H4 (cell line): ENCODE measurements at places on chromosomes 5 and 9.

- DNase-seq, result peak; percentile 94
Measured at GRCh38 chr5:148011398-148012137, 52.2 kb upstream of the SPINK5 start.

DNA sequence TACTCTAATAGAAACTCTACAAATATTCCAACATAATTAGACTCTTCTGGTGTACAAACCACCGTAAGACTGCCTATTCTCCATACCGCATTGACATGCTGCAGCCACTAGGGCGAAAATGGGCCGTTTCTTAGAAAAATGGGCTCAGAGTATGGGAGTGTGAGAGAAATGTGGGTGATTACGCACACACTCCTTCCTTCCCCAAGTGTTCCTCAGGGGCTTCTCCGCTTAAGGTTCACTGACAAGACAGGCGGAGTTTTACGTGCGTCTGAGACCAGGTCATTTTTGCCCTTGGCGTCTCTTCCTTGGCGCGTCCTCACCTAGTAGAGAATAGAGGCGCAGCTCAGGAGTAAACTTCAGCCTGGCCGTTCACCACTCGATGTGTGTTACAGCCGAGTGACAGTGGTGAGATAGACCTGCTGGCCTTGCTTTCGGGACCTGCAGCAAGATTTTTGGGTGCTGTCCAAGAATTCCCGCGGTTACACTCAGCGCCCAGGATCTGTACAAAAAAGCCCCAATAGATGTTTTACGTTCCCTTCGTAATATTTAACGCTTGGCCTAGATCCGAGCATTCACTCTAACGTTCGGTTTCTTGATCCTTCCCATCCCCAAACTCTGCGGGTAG, 1.8 kb upstream of the NTRK2 start:
- DNase-seq, result no peak

DNA sequence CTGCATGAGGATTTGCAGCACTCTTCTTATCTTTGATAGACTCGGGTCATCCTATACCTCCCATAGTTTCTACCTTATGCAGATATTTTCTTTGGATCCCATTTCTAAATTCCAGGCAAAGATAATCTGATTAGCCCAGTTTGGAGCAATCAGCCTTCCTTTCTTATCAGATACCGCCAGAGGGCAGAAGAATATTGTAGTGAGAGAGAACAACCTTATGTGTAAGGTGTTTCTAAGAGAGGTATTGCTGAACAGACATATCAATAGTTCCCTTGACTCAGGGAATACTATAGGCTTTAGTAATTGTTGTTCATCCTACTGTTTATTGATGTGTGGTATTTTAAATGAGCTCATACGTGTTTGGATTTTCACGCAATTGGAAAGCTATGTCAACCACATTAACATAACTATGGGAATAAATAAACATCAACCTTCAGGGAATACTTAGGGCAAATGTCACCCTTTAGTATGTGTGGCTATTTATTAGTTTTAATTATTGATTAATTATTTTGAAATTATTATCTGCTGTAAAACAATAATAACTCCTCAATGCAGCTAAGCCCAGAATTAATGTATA, 1435.2 kb upstream of the CDH9 start:
- peak; percentile 15 for DNase-seq

- no peak for DNase-seq
Measured at GRCh38 chr5:100562821-100563220, 27.6 kb downstream of the FAM174A start.

- DNase-seq, result no peak
Measured at GRCh38 chr5:139368613-139369012, 14.5 kb downstream of the SLC23A1 start.

DNA sequence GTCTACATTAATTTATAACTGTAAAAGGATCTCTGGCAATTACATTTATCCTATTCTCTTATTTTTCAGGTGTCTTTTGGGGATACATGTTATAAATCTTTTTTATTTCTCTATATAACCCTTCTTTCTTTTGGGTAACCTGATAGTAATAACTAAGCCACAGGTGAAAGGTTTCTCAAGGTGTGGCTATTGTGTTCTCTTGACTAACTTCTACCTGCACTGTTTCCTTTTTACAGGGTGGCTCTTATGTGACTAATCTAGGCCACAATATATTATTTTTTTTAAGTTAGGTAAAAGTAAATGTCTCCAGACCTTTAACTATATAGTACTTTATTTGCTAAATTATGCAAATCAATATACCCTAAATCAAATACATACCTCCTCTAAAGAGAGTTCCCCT, 193.2 kb downstream of the EFNA5 start:
- no peak for DNase-seq

GRCh38 chr5:80607832-80608231, 37.8 kb upstream of the ANKRD34B start:
- no peak for DNase-seq

GRCh38 chr5:54093081-54093492, 217.3 kb downstream of the ARL15 start:
- no peak for DNase-seq

- no peak for DNase-seq
Measured at GRCh38 chr5:24167806-24168205, 477.0 kb downstream of the CDH10 start.

GRCh38 chr9:94802793-94803192, 76.3 kb downstream of the AOPEP start:
- peak; percentile 86 for DNase-seq

DNA sequence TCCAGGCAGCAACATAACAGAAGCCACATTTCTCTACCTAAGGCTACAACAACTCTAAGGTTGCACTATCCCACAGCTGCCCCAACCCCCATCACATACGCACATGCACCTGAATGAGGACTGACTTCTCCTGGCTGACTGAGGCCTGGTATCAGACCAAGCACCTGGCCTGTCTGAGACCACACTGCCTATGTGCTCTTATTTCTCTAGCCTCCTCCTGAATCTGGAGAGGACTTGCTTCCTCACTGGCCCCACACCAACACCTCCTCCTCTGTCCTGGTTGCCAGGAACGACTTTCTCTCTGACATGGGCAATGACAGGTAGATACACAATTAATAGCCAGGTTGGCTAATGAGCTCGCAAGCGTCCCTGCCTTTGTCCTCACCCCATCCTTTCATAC, 14.9 kb upstream of the VDAC1 start:
- DNase-seq, result no peak

- DNase-seq, result no peak
Measured at GRCh38 chr5:114346181-114346580, 15.7 kb upstream of the KCNN2 start.

DNA sequence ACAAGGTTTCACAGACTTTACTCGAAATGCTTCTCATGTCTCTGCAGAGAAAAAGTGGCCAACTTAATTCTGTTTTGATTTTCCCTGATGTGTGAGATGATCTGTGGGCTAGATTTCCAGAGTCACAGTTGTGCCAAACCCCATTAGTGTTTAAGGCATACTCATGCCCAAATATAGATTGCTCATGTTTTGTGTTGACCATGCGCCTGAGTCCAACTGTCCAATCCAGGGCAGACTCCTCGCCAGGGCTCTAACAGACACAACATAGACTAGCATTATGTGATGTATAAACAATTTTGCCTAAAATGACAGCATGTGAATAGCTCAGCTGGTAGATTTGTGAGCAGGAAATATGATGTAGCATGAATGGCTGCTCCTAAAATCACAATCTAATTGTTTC, 128.1 kb downstream of the PRDM6 start:
- DNase-seq, result no peak

- no peak for DNase-seq
Measured at GRCh38 chr9:111842313-111842712, 47.6 kb upstream of the SHOC1 start.

- DNase-seq, result peak; percentile 8
Measured at GRCh38 chr5:152811988-152812387, 406.9 kb upstream of the NMUR2 start.

DNA sequence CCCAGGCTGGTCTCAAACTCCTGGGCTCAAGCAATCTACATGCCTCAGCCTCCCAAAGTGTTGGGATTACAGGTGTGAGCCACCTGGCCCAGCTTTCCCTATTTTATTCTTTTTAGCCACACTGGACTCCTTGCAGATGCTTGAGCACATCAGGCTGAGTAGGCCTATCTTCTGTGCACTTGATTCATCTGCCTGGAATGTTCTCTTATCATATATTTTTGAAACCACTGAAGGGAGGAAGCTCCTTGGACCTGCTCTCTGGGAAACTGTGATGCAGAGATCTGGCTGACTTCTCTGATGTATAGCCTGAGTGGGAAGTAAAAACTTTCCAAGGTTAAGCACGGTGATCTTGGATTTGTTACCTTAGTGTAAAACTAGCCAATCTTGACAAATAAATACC, 6.5 kb upstream of the MAT2B start:
- DNase-seq, result no peak

- peak; percentile 25 for DNase-seq
Measured at GRCh38 chr5:44332285-44332971, 56.8 kb downstream of the FGF10 start.

GRCh38 chr5:179250561-179251225, 94.6 kb downstream of the ADAMTS2 start:
- no peak for DNase-seq

- peak; percentile 54 for DNase-seq
Measured at GRCh38 chr9:114281473-114282103, 41.3 kb upstream of the ORM1 start.

DNA sequence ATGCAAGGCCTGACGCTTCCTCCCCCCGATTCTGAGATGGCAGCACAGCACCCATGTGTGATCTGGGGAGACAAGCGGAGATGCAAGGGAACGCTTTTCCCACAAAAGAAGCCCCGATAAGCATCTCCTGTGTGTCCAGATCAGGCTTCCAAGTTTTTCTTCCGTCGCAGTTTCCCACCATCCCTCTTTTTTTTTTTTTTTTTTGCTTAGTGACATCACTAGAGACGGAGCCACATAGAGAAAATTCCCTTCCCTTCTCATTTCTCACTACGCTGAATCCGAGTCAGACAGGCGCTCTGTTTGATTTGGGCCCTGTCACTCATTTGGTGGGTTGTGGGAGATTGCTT, 160.9 kb downstream of the HSD17B3 start:
- no peak for DNase-seq

GRCh38 chr9:135487281-135488012, 7.9 kb downstream of the PPP1R26 start:
- no peak for DNase-seq

- no peak for DNase-seq
Measured at GRCh38 chr5:74560245-74560644, 80.3 kb downstream of the ENC1 start.

DNA sequence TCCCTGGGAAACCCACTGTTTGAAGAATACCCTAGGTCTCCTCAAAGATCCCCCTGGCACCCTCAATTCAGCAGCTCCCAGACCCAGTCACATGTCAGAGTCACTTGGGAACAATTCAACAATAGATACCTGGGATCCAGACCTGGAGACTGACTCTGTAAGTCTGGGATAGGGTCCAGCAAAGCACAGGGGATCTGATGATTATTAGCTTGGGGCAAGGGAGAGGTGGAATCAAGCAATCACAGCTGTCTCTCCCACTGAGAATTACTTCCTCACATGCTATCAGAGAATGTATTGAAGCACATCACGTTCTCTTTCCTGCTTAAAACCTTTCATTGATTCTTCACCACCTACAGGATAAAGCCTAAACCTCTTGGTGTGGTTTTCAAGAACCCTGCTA, 5.9 kb downstream of the FAM193B start:
- DNase-seq, result no peak

DNA sequence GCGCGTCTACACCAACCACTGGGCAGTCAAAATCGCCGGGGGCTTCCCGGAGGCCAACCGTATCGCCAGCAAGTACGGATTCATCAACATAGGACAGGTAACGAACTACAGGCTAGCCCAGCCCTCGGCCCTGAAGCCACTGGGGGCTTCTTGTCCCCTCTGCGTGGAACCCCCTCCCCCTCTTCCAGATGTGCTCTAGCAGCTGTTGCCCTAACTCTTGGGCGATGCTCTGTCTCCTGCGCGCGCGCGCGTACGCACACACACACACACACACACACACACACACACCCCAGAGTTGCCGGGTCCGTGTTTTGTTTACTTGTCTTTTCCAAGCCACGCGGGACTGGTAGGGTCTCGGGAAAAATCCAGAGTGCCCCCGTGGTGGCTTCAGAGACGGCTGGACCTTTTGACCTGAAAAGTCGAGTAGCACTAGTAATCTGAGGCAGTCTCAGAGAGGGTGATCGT, 836 bp downstream of the PCSK5 start:
- DNase-seq, result peak; percentile 9

GRCh38 chr5:143886096-143886495, 74.1 kb downstream of the HMHB1 start:
- DNase-seq, result no peak

- DNase-seq, result peak; percentile 85
Measured at GRCh38 chr9:129752900-129753729, at the start of gene PTGES. PTGES (minus strand) TSS chr9:129753042; CDS start chr9:129753012, 30 bp downstream.

GRCh38 chr9:130225586-130225985, 40.0 kb upstream of the HMCN2 start:
- DNase-seq, result no peak

DNA sequence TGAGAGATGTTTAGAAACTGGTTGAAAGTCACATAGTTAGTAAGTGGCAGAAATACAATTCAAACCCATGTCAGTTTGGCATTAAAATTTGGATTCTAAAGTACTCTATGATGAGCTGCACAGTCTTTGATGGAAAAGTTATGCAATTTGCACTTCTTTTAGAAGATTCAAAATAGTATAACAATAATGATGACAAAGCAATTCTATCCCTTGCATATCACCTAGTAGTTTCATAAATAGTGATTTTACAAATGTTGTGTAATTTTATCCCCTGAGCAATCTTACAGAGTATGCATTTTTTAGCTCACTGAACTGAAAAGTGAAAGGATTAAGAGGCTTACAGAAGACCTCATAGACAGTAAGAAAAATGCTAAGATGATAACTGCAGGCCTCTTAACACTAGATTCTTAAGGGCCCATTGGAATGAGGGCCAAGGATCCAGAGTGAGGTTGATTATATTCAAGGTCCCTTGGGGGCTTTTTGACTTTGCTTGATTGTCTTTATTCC, 3.7 kb downstream of the C5orf46 start:
- no peak for DNase-seq
